ENCODE measurements at places on chromosomes 2 and 18.

DNA sequence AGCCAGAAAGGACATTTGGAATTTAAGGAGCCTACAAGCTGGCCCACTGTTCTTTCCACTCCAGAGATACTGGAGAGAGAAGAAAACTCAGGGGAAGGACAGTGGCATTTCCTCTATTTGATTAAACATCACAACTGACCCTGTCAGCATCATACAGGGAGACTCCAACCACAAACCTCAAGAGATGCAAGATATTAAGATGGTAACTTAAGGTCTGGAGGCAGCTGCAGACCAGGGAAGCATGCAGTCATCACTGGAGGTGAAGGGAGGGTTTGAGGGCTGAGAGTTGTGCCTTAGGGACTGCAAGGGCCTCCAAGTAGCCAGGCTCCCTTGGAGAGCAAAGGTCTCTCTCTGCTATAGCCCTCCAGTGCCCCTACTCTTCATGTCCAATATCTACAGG is 67.4 kb downstream of the RNF152 start:
- no peak for DNase-seq

GRCh38 chr2:21438949-21439348 is 315.2 kb downstream of the TDRD15 start:
- DNase-seq, result peak; percentile 1

DNA sequence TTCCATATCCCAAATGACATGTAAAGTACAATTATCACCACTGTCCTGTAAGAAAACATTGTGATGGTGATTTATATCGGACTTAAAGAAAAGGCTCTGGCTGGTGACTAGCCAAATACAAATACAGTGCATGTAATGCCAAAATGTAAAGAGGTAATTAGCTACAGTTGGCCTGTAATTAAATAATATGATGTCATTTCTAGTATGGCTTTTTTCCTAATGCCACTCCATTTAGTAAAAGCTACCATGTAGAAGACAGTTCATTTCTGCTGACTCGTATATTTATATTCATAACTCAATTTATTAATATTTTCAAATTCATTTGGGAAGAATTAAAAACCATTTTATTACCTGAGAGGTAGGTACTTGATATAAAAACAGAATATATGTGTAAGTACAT is 815.7 kb downstream of the ERBB4 start:
- no peak for DNase-seq

- DNase-seq, result no peak
Measured at GRCh38 chr2:45162711-45163110, 153.5 kb upstream of the SIX2 start.

GRCh38 chr2:68860111-68860510 is 11.1 kb downstream of the BMP10 start:
- DNase-seq, result no peak

DNA sequence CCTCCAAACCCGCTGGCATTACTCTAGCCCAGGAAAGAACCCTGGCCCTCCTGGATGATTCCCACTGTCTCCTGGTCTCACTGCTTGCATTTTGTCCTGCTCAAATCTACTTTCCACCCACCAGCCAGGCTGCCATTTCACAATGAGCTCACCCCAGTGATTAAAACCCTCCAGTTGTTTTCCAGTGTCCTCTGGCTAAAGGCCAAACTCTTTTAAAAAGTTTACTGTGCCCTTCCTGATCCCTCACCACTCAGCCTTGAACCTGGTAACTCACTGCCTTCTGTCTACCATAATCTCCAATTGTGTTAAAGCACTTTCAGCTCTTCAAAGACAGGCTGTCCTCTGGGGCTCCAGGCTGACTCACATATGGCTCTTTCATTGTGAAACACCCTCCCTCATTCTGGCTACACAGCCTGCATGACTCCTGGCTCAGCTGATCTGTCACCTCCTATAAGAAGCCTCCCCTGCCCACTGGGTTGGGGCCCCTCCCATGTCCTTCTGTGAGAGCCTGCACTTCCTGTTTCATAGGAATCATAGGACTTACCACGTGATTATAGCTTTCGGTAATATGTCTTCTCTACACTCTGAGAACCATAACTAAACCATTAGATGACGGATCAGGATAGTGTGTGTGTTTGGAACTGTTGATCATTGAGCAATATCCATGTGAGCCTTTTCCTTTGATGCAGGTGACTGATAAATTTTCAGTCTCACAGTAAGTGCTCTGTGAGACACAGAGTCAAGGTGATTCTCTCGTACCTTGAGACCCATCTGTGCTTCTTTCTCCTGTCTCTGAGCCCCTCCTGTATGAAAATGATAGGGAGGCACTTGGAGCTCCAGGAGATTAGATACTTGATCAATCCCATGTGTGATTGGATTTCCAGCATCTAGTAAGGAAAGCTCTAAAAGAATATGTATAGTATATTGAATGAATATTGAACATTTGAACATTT is 590.8 kb upstream of the ID2 start:
- DNase-seq, result peak; percentile 95

- peak; percentile 41 for DNase-seq
Measured at GRCh38 chr2:27955384-27956161, 65.0 kb downstream of the BABAM2 start.

GRCh38 chr2:53949457-53949856 is 21.3 kb downstream of the PSME4 start:
- DNase-seq, result peak; percentile 28

DNA sequence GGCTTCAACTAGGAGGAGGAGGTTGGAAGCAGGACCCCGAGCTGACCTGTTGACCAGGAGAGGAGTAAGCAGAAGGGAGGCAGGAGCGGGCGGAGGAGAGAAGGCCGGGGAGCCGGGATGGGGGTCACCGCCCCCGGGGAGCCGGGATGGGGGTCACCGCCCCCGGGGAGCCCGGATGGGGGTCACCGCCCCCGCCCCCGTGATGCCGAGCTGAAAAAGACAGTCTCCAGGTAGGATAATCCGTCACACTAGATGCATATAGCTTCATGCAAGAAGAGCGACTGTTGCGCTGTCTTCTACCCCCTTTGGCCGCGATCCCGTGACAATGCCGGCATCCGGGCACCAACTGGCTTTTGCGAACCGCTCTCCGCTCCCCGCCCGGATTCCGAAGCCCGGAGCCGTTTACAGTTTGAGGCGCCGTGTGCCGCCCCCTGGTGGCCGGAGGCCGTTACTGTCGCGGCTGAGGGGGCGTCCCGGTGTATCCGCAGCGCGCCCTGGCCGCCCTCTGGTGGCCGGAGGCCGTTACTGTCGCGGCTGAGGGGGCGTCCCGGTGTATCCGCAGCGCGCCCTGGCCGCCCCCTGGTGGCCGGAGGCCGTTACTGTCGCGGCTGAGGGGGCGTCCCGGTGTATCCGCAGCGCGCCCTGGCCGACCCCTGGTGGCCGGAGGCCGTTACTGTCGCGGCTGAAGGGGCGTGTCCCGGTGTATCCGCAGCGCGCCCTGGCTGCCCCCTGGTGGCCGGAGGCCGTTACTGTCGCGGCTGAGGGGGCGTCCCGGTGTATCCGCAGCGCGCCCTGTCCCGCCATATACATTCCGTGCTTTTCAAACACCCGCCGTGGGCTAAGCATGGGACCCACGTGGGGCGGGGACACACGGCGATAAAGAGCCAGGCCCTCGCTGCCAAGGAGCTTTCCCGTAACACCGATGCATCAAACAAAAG is 89.6 kb downstream of the ACTR3 start:
- no peak for DNase-seq

DNA sequence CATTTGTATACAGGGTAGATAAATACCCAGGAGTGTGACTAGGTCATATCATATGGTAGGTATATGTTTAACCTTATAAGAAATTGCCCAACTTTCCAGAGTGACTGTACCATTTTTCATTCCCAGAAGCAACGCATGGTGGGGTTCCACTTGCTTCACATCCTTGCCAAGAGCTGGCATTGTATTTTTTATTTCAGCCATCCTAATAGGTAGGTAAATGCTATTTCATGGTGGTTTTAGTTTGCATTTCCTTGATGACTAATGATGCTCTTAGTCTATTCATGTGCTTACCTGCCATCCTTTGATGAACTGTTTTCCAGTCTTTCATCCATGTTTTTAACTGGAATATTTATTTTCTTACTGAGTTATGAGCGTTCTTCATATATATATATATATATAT is 51.9 kb downstream of the MAP4K3 start:
- no peak for DNase-seq

GRCh38 chr2:129180124-129180716 is 799.2 kb upstream of the RAB6C start:
- DNase-seq, result no peak

- DNase-seq, result no peak
Measured at GRCh38 chr2:17637131-17637906, 96.8 kb downstream of the VSNL1 start.

DNA sequence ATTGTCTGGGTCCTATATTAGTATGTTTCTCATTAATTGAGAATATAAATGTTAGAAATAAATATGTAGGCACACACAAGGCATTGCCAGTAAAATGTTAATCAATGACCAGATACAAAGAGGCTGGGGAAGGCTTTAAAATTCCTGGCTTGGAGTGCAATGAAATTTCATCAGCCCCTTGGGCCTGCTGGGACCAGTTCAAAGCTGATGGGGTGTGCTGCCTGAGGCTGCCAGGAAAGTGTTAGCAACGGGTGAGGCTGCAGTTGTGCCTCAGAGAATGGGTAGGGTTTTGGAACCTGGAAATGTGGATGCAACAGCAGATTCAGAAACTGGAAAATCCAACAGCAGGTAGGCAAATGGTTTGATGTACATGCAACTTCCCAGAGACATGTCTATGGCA is 68.9 kb downstream of the DIPK1C start:
- no peak for DNase-seq

- peak; percentile 4 for DNase-seq
Measured at GRCh38 chr2:107936433-107937359, 49.6 kb upstream of the SLC5A7 start.

DNA sequence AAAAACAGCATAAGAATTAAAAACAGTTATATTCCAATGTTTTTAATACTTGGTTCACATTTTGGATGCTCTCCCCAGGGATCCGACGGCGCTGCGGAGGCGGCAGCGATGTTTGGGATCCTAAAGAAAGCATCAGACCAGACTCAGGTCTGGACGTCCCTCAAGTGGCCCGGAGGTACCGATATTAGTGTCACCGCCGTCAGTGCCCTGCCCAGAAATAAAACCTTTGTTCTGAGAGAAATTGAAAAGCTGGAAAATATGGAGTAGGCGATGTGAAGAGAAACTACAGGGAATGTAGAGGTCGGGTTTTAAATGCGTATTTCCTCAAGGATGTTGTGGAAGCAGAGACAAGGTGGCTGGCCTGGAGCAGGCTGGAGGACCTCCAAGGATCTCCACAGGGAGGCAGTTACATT is 683 bp upstream of the TBC1D8 start:
- DNase-seq, result no peak

- DNase-seq, result no peak
Measured at GRCh38 chr18:31042084-31042405, 497 bp downstream of the DSC3 start.

- DNase-seq, result no peak
Measured at GRCh38 chr2:101265893-101266499, 13.3 kb downstream of the CNOT11 start.

DNA sequence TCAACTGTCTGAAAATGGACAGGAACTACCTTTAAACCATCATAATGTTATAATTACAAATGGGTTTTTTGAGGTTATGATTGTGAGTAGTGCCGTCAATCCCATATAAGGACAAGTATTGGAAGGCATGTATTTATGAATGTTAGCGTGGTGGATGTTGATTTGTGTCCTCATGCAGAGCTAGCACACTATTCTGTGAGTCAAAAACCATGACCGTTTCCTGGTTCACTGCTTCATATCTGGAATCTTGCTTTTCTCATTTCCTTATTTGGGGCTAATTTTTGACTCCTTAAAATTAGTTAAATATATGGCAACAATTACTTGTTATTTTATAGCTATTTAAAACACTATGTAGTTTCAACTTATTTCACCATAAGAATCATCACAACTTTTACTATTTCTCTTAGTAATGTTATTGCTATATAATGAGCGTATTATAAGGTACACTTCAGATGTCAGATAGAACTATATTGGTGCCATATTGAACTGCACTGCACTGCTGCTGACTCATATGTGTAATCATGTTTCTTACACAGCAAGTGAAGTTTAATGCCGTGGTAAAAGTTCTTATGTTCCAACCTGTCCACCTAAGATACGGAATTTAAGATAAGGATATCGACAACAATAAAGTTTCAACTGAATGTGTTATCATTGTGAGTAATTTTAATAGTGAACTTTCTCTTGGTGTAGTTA is 192.8 kb downstream of the PTGR3 start:
- no peak for DNase-seq

DNA sequence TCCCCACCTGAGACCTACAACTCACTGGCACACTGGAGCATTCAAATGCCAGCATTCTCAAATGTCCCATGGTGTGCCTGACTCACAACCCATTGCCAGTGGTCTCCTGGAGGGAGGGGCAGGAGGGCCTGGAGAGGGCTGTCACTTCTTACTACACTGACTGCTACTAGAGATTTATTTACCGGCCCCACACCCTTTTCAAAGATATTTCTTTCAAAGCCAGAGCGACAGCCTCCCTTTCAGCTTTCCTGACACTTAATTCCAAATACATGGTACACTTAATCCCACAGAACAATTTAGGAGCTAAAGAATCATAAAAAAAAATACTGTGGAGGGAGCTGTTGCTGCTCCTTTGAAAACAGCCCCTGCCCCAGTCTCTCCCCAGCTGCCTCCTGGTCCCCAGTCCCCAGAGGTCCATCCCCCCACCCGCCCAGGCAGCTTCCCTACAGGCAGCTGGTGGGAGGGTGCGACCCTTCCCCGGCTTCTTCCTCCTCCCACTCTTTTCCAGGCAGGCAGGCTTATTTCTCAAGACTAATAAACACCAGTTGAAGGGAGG is 129.1 kb upstream of the SMAD2 start:
- DNase-seq, result no peak

DNA sequence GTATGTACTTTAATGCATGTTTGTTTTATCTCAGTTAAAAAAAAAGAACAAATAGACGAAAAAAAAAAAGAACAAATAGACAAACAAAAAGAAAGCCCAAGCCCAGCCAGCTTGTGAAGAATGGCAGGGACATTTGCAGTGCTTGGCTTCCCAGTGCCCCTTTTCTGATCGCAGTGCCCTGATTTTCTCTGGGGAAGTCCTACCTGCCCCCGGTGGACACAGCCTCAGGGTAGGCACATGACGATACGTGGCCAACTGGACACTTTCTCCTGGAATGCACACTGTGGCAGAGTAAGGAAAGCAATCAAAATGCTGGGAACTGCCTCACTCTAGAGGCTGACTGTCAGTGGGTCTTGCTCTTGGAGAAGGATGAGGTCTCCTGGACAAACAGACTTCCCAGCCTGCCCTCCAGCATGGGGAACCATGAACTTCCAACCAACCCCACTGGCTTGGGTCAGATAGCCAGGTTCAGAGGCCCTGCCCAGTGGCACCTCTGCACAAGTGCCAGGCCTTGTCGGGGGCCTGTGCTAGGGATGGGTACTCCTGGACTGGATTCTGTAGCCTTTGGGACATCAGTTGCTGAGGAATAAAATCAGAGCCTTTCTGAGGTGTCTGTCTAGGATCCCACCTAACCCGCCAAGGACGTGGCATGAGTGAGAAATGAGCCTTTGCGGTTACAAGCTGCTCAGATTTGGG is 76.7 kb downstream of the INHBB start:
- DNase-seq, result no peak

DNA sequence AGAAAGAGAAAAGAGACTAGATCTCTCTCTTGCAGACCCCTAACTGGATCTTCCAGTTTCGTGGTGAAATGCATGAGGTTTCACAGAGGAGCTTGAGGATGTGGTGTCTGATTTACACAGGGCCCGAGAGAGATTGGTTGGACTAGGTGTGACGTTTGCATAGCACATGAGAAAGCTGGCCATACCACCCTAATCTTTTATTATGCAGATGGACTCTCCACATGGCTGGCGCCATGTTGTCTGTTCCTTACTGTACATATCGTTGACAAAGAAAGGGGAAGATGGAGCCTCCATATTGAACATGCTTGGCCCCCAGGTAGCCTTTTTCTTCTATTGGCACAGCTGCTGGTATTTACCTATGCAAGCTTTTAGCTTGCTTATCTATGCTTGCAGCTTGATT is 27.5 kb upstream of the PGAP1 start:
- DNase-seq, result no peak

Measured in fibroblast of pulmonary artery (primary cell).